NCI-H1105 treated with DMSO at 0.1 percent for 48 hours (cell line): ENCODE measurements at places on chromosomes 12 and 14.
A peak's percentile ranks its signal among the peaks of the same experiment; 100 is the strongest.

- no peak for DNase-seq
Measured at GRCh38 chr14:98122527-98122926, 1149.5 kb downstream of the BCL11B start.

- no peak for DNase-seq
Measured at GRCh38 chr12:31011746-31012566, 61.7 kb upstream of the DDX11 start.

- DNase-seq = no peak
Measured at GRCh38 chr12:111404362-111405148, 1.2 kb upstream of the SH2B3 start.

DNA sequence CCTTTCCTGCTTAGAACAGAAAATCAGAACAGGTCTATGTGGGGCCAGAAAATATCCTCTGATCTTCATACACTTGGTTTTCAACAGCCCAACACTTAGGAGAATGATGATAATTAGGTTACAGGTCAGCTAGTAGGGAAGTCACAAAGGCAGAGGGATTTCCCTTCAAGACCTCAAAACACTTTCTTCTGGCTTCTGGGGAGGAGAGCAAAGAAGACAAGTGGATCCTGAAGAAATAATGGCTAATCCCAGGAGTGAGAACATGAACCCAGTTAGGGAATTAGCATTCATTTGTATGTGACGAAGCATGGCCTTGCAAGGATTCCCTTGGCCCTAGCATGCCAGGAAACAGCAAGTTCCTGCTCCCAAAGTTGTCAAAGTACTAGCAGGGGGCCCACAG is 223.3 kb downstream of the BCAT1 start:
- no peak for DNase-seq

DNA sequence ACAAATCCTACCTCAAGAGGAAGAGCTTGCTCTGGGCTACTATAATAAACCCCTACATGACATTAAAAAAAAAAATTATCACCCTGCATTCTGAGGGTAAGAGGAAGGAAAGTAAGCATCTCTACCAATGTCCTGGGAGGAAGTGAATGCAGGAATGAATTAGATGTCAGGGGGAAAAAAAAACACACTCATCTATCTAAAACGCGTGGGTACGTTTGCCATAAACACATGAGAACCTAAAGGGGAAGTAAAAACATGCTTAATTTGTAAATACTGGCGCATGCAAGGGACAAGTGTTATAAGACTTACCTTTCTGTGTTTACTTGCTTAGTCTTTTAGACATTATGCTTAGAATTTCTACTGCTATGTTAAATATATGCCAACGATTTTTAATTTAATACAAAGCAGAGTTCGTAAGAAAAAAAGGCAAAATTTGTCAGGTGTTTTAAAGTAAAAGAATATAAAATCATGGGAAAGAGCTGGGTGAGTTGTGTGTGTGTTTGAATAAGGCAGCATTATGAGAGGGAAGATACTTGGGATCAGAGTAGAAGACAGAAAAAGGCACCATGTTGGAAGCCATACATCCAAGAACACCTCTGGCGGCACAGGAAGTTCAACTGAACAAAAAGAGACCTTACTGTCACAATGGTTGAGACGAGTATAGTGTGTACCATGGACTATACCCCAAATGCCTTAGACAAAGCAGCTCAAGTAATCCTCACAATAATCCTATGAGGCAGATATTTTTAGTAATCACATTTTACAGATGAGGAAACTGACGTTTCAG is 1.5 kb downstream of the TMED8 start:
- no peak for DNase-seq

- DNase-seq = no peak
Measured at GRCh38 chr12:45518291-45519235, 210.9 kb upstream of the ARID2 start.

DNA sequence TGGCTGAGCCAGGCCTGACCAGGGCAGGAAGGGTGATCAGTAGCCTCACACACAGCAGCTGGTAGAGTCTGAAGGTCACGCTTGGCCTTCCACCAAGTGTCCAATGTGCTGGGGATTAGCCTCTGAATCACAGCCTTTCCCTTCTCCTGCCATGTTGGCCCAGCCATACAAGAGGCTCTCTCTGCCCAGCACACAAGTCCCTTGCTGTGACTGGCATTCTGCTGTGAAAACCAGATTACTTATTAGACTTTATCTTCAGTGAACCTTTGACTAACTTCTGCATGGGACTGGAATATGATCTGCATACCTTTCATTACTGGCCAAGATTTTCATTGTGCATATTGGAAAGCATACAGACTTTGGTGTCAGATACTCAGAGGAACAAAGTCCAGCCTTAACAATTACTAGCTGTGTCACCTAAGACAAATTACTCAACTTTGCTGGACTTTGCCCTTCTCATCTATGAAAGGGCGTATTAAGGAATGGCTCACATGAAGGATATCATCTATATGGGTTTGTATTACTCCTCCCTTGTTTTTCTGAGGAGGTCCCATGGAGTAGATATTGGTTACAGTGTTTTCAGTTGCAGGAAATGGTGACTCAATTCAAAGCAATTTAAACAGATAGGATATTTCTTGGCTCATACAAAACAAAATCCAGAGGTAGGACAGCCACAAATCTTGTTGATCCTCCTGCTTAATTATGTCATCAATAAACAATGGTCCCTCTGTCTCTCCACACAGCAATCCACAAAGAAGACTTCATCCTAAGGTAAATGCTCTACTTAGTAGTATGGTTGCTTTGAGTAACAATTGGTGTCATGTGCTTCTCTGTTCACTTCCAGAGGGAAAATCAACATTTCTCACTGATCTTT is 99.6 kb downstream of the DYRK2 start:
- DNase-seq = no peak

DNA sequence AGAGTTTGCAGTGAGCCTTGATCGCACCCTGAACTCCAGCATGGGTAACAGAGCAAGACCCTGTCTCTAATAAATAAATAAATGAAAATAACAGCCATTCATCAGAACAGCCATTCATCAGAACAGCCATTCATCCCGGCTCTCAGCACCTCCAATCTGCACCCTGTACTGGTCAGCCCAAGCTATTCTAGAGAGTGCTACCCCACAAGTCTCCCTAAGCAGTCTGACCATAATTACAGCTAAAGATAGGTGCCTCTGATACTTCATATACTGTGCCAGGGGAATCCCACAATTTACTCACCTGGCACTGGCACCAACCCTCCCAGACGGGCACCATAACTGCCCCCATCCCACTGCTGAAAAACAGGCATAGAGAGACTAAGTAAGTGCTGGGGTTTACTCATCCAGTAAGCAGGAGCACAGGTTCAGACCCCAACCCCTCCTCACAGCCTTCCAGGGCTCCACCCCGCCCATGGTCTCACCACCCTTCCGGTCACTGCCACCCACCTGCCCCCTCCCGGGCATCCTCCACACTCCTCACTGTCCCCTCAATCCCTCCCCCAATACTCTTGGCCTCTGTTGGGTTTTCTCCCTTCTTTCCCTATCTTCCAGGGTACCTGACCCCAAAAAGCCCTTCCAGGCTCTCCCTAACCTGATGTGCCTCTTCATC is 15.2 kb upstream of the EIF5 start:
- DNase-seq = no peak

GRCh38 chr14:68622856-68623255 is 170.0 kb downstream of the ZFP36L1 start:
- DNase-seq = peak; percentile 91

GRCh38 chr12:29578070-29578469 is 80.6 kb upstream of the OVCH1 start:
- DNase-seq = no peak

DNA sequence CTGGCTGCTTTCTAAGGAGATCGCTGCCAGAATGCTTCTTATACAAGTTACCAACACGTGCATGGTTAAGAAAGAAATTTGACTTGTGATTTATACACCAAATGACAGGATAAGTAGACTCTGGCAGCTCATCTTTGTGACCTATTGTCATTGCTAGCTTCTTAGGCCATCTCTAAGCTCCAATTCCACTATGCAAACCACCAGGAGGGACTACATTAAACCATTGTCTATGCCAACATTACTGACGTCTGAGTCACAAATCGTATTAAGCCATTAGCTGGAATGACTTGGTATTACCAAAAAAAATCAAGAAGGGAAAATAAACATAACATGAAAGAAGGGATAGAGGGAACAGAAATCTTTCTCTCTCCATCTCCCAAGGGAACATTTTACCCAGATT is 15.8 kb upstream of the VPS33A start:
- DNase-seq = no peak

DNA sequence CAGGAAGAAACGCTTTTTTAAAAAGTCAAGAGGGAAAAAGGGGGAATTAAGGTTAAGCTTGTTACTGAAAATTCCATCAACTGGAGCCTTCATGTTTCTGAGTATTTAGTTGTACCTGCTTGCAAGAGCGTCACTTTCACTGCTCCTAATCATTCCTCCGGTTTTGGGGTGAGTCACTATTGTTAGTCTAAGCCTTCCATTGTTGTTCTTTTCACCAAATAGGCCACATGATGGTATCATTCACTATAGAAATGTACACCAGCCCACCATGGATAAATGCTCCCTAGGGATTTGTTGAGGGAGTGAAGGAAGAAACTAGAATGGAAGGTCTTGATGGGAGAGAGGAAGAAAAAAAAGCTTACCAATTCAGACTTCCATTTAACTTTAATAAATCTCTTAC is 3.0 kb downstream of the IL22 start:
- no peak for DNase-seq

- DNase-seq = no peak
Measured at GRCh38 chr12:59401862-59402261, 194.0 kb upstream of the SLC16A7 start.

DNA sequence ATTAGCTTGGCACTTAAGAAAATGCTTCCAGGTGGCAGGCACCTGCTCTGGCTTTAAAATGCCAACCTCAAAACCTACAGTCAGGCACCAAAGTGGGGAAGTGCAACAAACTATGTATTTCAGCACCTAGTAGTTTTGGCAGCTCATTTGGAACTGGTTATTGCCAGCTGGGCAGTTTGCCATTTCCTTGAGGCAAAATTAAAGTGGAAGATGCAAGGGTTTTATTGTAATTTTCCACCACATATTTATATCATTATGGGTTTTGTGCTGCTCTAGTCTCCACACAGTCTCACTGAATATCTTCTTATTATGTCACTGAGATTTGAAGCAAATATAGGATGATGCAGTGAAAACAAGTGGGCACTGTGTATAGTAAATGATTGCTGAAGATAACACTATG is 117.0 kb downstream of the PRKD1 start:
- DNase-seq = peak; percentile 97

- no peak for DNase-seq
Measured at GRCh38 chr12:15318841-15319240, 3.5 kb upstream of the PTPRO start.

- DNase-seq = peak; percentile 37
Measured at GRCh38 chr12:43501703-43502102, 50.3 kb downstream of the ADAMTS20 start.
